Bone marrow (tissue), 2 donors: ENCODE measurements at places on chromosomes 6 and 20.

DNA sequence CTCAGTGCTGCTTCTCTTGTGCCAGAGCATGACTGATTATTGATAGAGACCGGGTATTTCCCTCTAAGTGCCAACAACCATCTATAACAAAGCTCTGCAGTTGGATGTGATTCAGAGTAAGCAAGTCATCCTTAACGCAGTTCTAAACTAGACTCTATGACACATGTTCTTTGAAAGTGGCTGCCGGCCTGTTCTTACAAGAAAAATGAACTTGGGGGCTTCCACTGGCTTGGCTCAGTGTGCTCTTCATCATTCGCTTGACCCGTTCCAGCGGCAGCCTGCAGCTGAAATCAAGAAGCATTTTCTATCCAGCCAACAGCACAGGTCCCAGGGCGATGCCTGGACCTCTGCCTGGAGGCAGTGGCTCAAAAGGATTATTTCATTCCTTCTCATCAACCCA lies 29.8 kb downstream of the GFOD1 start:
- DNase-seq: no peak

- DNase-seq: no peak
These were observed at the start of gene FOXS1 for GRCh38 chr20:31845300-31845863. TSS of gene FOXS1 (minus strand) at chr20:31845604. CDS start at chr20:31845542, 62 bp downstream.

GRCh38 chr20:9154464-9155024 lies 85.7 kb downstream of the PLCB4 start:
- DNase-seq: no peak

- no peak for DNase-seq
These were observed 283.9 kb upstream of the SUPT3H start for GRCh38 chr6:45661661-45662060.

- no peak for DNase-seq
These were observed 899.0 kb downstream of the TFAP2A start for GRCh38 chr6:9515633-9516606.

DNA sequence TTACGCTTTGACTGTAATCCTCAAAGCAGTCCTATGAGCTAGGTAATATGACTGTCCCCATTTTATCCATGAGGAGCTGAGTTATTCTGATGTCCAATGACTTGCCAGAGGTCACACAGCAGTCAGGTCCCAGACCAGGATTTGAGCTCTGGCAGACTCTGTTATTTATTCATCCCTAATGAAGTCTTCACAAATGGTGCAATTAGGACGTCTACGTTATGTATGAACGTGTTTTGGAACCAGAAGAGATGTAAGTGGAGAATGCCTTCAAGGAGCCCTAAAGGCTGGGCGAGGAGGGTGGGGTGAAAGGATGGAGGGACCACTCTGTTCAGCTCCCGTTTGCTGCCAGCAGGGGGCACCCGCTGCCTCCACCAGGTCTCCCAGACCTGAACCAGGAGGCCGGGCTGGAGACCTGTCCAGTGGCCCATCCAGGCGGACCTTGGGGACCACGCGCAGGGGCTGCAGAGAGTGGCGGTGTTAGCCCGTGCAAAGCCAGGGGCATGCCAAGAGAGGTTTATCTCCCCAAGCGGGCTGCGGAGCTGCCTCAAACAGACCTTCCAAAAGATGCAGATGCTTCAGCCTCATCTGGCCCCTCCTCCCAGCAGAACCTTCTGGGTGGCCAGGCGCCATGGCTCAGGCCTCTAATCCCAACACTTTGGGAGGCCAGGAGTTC lies 15.2 kb upstream of the ZNF335 start:
- peak; percentile 60 for DNase-seq

- no peak for DNase-seq
These were observed 49.5 kb downstream of the DLGAP4 start for GRCh38 chr20:36355469-36356171.

- DNase-seq: no peak
These were observed 16.6 kb downstream of the POM121L2 start for GRCh38 chr6:27295301-27296079.

GRCh38 chr6:137866200-137866913 lies 702 bp upstream of the TNFAIP3 start:
- no peak for DNase-seq

DNA sequence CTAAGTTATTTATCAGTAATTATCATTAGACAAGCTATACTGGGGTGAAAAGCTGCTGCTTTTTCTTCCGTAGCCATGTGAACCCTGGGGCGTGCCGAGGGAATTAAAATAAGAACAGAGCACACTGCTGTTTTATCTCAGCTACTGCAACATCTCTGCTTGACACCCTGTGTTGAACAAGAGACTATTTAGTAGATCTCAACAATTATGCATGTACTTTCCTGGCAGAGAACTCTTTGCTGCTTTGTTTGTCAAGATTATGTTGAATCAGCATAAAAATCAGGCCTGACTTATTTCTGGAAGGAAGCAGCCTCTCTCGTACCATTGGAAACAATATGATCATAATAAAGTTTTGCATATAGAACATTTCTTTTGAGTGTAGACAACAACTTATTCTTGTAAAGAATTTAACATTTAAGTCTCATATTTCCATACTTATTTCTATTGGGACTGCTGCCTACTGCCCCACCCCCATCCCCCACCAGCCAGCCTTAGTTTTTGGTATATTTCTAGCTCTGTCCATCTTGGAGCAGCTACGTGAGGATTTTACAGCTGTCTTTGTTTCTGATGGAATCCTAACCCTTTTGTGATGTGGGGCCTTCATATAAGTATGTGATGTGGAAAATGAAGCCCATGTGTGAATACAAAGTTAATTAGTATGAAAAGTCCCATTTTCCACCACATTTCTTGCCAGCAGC lies 1011.4 kb downstream of the KIF16B start:
- no peak for DNase-seq
